ENCODE measurements at places on chromosomes 16 and 17.

DNA sequence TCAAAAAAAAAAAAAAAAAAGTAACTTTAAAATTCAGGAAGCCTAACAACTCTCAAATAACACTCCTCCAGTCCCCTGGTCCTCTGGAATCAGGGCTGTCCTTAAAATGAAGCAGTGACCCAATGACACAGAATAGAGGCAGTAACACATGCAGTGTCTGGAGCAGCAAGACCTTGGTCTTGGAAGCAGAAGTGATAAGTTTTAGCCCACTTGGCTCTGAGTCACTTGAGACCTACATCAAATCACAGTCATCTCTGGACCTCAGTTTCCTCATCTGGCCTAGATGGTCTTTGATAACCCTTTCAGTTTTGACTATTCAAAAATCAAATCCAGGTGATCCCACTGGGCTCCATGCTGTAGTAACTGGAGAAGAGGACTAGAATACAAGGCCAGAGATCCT lies 39.0 kb downstream of the LYRM1 start:
- DNase-seq = no peak

- no peak for DNase-seq
Measured at GRCh38 chr16:14559809-14560241, 70.2 kb downstream of the PARN start.

GRCh38 chr17:31511580-31511979 lies 120.1 kb downstream of the RAB11FIP4 start:
- DNase-seq = no peak

GRCh38 chr16:16073001-16073545 lies 123.7 kb downstream of the ABCC1 start:
- DNase-seq = no peak

DNA sequence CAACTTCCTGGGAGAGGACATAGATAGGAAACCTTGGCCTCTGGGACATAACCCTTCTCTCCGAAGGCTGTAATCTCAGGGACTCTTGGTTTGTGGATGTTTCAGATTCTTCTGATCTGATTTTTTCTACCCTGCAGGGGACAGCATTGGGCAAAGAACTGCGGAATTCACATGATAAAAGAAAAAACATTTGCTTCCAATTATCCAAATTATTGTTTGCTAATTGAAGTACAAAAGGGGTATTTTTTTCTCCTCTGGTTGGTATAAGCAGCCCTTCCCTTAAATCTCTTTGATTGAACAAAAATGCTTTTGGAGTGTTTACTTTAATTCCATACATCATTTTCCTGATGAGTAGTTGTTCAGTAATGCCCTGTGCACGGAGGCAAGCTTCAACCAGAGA lies 251.7 kb upstream of the IRX3 start:
- DNase-seq = no peak

GRCh38 chr17:39064819-39065218 lies 86.6 kb downstream of the PLXDC1 start:
- no peak for DNase-seq

GRCh38 chr17:5513628-5514027 lies 27.3 kb downstream of the MIS12 start:
- DNase-seq = no peak

- DNase-seq = no peak
Measured at GRCh38 chr17:1042486-1042885, 45.6 kb downstream of the TIMM22 start.

GRCh38 chr16:9138731-9139501 lies 47.5 kb downstream of the HAPSTR1 start:
- peak; percentile 89 for DNase-seq

- peak; percentile 92 for DNase-seq
Measured at GRCh38 chr17:82414548-82415281, 3.4 kb upstream of the HEXD start.

- no peak for DNase-seq
Measured at GRCh38 chr16:87678618-87679017, 76.3 kb downstream of the JPH3 start.

DNA sequence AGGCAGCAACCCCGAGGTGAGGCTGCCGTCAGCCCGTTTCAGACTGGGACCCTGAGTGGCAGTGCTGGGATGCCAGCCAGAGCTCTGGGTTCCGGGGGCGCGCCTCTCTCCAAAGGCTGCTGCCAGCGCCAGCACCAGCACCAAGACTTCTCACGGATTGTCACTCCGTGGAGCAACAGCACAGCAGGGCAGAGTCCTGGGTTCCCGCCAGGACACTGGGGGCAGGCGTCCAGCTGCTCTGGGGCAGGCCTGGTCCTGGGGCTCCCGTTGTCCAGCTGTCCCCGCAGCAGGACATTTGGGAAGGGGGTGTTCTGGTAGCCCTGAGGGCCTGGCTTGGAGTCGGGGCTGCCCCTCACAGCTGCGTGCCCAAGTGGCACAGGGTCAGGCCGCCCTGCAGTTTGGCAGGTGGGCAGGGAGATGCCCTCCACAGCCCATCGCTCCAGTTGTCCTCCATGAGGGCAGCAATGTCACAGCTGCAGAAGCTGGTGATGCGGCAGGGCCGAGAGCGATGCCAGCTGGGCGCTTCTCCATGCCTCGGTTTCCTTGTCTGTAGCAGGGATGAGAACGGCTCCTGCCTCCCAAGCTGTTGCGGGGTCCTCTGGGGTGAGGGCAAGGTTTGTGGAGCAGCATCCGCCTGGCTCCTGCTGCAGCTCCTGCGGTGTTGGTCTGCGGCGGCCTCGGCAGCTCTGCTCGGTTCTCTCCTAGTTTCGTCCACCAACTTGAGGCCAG lies 137.3 kb upstream of the CIBAR2 start:
- no peak for DNase-seq
